ENCODE measurements at places on chromosomes 13 and 19.

- DNase-seq: no peak
Observed at GRCh38 chr13:27383104-27383921, 41.1 kb upstream of the GTF3A start.

- DNase-seq: no peak
Observed at GRCh38 chr13:90654970-90655369, 692.5 kb upstream of the MIR17HG start.

- DNase-seq: no peak
Observed at GRCh38 chr13:22665506-22665905, 515.3 kb upstream of the SGCG start.

DNA sequence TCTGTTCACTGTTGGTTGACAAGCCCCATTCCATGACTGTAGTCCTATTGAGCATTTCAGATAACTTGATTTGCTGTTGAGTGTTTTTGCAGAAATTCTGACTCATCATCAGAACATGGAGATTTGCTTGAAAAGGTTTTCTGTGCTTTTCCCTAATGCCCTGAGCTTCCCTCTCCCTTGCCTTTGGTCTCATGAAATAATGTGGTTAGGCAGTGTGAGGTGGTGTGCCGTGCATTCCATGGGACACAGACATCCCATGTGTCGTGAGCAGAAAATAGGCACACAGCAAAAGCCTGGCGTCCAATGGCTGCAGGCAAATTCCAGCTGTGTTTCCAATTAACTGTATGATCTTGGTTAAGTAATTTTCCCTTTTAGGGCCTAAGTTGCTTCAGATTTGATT, 197.4 kb downstream of the DLEU7 start:
- no peak for DNase-seq
